ENCODE measurements at places on chromosomes 3 and 15.

- no peak for DNase-seq
Observed at GRCh38 chr3:930866-931265, 162.0 kb upstream of the CNTN6 start.

GRCh38 chr3:196122021-196122687 is 40.3 kb upstream of the TFRC start:
- DNase-seq: no peak

GRCh38 chr15:62572797-62573196 is 407.7 kb upstream of the C2CD4B start:
- no peak for DNase-seq

- peak; percentile 98 for DNase-seq
Observed at GRCh38 chr3:45092132-45093031, 53.8 kb downstream of the CDCP1 start.

DNA sequence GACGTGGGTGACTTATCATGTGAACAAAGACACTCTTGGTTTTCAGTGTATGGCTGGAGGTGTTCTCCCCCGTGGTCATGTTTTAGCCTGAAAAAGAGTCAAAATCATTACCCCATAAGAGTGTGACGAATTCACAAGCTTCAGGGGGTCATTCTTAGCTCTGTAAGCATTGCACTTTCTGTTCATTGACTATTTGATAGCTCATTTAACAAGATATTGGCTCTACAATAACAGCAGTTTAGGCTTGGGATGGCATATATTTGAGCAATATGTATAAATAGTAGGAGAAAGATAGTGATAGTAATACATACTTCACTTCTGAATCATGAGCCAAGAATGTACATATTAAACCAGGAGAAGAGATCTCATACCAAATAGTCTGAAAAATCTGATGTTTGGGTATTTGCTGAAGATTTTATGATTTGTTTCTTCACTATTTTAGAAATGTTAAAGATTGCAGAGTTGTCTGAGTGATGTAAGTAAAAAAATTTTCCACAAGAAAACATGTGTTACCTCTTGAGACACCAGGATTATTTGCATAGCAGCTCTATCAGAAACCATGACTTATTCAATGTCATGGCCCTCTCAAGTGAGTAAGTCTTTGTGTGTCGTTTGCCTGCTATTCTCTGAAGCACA is 996.0 kb downstream of the OTOL1 start:
- DNase-seq: peak; percentile 75

DNA sequence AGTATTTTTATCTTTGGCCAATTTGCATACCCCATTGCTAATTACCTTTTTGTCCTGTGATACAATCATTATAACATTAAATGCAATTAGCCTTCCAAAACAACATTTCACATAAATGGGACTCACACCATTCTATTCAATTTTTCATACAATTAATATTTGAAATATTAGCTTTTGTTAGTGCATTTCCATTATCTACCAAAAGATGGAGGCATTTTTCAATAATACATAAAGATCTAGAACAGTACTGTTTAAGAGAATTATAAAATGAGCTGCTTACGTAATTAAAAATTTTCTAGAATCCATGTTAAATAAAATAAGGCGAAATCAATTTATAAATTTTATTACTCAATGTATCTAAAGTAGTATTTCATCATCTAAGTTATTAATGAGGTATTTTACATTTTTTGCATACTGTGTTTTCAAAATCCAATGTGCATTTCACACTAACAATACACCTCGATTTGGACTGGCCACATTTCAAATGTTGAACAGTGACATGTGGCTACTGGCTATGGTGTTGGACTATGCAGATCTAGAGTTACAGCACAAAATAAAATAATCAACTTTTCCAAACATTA is 74.3 kb downstream of the TJP1 start:
- DNase-seq: peak; percentile 64

GRCh38 chr3:12707449-12707848 is 43.5 kb upstream of the RAF1 start:
- DNase-seq: peak; percentile 39

DNA sequence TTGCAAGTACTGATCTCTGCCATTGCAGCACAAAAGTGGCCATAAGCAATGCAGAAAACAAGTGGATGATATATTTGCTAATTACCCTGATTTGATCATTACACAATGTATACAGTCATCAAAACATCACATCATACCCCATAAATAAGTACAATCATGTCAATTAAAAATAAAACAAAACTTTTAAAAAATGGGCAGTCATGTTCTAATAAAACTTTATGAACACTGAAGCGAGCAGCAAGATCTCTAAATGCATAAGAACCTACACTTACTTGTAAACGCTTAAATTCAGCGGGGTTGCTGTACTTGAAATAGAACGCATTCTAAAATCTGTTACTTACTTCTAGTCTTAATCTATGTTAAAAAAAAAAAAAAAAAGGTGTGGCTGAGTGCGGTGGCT is 73.4 kb downstream of the AQR start:
- DNase-seq: no peak

- DNase-seq: no peak
Observed at GRCh38 chr3:138578961-138579574, 15.0 kb downstream of the CEP70 start.

DNA sequence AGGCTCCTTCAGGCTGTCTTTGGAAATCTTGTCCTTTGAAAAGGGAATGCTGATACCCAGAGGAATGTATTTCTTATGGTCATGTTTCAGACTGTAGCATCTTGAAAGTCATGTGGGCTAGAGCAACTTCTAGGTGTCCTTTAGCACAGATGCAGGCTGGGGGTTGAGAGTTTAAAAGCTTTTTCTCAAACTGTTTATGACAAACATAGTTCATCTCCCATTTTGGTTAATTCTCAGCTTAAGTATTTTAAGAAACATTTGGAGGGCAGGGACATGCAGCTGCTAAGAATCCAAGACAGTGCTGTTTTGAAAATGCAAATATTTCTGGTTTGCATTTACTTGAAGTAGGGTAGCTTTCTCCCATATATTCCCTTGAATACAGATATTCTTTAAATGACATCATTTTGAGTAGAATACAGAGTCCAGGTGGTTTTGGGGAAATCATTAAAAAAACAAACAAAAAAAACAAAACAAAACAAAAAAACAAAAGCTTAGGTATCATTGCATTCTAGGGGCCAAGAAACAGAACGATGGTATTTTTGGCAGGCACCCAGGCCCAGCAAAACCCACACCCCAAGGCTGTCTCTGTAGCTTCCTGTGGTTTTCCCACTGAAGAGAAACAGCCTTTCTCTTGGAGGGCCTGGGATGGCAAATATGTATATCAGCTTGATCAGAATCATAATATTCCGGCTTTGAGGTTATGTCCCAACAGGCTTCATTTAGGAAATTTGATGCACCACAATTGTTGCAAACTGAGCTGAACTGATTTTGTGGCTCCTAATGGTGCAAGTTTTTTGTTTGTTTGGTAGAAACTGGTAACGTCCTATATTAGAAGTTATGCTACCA is 120.0 kb downstream of the ATG7 start:
- no peak for DNase-seq

DNA sequence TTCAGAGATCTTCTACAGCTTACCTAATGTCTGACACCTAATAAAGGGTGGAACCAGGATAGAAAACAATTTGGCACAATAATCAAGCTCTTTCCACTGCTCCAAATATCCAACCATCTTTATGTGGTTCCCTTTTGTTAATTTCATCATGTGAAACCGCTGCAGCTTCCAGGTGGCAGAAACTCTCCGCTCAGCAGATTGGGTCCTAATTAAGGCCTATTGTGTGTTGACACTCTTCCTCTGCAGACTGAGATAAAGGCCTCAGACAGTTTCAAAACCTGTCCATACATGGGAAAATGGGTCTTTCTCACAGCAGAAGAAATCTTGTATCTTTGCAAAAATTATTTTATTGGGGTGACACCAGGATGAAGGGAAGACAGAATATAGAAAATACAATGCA is 1002.4 kb upstream of the SEMA6D start:
- no peak for DNase-seq

GRCh38 chr3:152089528-152089927 is 179.2 kb upstream of the MBNL1 start:
- DNase-seq: no peak

- no peak for DNase-seq
Observed at GRCh38 chr3:11168881-11169805, 14.8 kb downstream of the HRH1 start.

GRCh38 chr3:81466201-81466560 is 295.3 kb downstream of the GBE1 start:
- DNase-seq: no peak

GRCh38 chr3:143234526-143234925 is 115.0 kb downstream of the CHST2 start:
- DNase-seq: no peak

- DNase-seq: peak; percentile 21
Observed at GRCh38 chr3:40120806-40121205, 188.7 kb upstream of the EIF1B start.
